ENCODE measurements at places on chromosomes 11 and 22.

- peak; percentile 83 for DNase-seq
Observed at GRCh38 chr11:66068154-66068821, 1.8 kb upstream of the PACS1 start.

- DNase-seq: peak; percentile 46
Observed at GRCh38 chr11:104700609-104701008, 197.7 kb downstream of the CASP12 start.

DNA sequence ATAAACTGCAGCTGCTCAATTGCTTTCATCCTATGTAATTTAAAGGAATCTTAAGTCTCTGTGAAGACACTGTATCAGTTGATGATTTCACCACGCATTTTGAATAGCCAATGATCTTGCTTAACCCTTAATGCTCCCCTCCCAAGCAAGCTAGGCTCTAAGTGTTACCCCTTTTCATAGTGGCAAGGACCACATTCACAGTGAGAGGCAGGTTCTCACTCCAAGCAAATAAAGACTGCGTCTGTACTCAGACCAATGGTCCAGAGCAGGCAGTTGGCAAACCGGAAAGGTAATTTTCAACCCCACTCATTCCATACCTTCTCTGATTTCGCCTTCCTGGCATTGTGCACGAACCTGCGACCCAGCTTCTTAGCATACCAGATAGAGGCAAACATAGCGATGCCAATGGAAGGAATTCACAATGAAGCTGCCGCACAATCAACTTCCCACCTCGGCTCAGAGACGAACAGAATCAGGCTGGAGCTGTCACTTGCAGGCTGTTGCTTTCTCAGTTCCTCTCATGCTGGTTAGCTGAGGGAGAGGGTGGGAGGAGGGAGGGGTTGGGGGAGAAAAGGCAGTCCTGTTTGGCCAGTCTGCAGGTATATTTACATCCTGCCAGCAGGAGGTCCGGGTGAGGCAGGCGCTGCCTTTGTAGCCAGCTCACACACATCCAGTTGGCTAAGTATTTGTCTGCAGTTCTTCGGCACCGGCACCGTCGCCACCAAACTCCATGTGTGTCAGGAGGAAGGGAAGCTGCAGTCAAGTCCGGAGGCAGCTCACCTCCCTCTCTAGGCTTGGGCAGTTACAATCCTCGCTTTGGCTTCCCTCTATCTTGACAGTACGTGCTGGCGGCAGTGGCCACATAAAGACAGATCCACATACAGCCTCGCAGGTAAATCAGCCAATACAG, 1151.2 kb upstream of the CCDC90B start:
- DNase-seq: peak; percentile 0

GRCh38 chr11:61039916-61040315, 62.4 kb upstream of the CD5 start:
- no peak for DNase-seq

GRCh38 chr11:35629914-35630313, 11.7 kb downstream of the FJX1 start:
- peak; percentile 98 for DNase-seq

DNA sequence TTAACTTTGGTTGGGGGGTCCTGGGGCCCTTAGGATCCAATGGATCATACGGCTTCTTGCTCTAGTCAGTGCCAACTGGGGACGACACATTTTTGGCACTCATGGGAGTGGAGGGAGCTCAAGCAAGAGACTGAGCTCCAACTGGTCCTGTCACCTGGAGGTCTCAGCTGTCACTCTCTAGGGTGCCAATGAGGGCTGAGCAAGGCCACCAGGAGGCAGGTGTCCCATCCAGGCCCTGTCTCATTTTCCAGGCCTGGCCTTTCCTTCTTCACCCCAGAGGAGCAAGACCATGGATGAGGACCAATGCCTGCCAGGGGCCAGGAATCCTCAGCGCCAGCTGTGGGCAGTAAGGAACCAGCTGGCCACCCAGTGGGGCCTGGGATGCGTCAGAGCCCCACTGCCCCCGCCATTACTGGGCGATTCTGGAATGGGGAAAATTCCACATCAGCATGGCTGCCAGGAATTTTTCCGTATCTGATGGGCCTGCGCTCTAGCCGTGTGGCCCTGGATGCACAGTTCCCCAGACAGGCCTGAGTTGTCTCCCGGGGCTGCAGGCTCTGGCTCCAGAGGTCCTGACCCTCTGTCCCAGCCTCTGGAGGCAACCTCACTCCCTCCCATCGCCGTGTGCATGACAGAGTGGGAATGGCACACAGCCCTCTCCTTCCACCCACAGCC, 669 bp upstream of the GAL3ST1 start:
- DNase-seq: peak; percentile 54

Measured in foreskin fibroblast (primary cell).